ENCODE measurements at places on chromosomes 2 and 18.

GRCh38 chr18:10771053-10771709 is 245.4 kb downstream of the NAPG start:
- DNase-seq = no peak

DNA sequence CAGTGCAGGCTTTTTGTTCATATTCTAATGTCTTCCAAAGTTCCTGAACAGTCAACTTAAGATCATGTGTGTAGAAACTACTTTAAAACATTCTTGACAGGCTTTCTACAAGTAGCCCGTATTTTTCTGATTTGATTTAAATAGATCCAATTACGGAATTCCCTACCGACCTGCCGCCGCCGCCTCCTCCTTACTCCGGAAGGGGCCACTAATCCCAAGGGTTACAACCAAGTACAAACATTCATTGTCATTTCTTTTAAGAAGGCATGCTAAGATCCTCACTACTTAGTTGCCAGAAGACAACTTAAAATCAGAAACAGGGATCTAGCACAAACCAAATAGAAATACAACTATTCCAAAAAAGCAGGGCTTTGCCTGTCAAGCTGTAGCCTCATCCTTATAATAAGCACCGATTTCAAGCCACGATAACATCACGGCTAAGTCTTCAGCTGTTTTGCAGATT is 784 bp downstream of the WDR33 start:
- DNase-seq = no peak

DNA sequence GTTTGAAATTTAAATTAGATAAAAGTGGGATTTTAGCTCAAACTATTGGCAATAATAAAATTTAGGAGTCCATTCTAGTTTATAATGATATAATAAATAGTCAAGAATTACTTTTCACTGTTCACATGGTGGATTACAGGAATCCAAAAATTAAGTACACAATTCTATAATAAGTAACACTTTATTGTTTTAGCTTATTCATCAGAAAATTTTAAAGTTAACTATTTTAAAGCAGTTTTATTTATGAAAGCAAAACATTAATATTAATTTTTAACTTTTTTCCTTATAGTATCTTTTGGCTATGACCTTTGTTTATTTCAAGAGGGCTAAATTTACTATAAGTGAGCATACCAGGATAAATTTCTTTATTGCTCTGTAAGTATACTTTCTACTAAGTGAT is 11.4 kb downstream of the SPDYA start:
- DNase-seq = no peak

DNA sequence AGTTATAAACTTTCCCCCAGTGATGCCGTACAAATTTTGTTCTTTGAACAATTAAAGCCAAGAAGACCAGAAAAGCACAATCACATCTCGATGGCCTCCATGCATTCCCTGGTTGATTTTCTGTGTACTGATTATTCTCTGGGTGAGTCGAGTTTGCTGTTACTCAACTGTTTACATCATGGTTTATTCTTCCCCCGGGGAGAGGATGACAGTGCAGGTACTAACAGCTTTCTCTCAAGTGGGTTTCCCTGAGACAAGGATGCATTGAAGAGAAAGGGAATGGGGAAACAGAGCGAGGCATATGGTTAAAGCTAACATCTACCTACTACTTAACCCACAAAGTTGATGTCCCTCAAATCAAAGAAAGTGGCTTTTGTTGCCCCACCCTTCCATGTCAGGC is 410.8 kb upstream of the FANCL start:
- no peak for DNase-seq

DNA sequence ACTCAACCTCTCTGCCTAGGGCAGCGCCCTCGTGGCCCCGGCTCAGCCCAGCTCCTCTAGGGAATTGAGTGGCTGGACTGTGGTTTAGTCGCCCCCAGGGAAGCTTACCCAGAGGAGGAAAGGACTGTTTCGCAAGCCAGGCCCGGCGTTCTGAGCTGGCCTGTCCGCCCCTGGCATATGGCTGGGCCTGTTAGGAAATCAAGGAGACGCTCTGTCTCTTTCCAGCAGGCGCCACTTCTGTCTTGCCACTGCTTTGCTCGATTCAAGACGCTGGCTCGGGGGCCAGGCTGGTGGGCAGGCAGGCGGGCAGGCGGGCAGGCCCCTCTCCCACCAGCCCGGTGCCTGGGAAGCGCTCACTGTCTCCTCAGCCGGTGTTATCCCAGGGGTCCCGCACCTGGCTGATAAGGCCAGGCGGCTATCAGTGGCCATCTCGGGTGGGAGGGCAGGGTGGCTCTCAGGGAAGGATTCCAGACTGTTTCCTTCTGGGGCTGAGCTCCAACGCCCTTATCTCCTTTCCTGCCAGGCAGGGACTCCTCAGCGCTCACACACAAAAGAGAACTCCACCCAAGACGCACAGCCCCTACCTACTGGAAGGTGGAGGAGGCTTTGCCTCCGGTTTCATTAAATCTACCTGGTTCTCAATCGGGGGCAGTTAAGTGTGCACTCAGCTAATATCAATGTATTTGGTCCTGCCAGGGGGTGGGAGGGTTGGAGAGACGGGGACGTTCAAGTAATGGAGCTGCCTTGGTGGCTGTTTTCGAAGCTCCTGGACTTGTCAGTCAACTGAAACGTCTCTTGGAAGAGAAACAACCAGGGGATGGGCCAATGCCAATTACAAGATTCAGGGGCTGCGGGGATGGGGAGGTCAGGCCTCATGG is 109.1 kb downstream of the SMAD7 start:
- no peak for DNase-seq

DNA sequence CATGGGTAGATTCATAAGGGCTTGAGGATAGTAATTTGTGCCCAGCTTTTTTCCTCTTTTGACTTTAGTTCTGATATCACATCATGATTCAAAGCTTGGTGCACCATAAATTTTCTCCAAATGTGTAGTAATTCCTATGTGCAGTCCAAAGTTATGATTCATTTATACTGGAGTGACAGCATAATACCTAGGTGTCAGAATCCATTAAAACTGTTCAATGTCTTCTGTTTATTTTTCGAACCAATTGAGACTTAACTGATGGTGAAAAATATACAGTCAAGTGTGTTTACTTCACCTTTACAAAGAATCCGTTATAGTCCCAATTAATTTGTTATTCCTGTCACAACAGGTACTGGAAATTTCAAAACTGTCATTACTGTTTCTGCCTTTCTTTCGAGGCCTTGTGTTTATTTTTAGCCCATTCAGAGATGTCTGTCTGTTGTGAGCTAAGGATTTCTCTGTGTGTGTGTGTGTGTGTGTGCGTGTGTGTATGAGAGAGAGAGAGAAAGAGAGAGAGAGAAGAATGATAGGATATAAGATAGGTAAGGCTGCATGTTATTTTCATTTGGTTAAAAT is 389.7 kb upstream of the ATP5MC3 start:
- DNase-seq = no peak

GRCh38 chr18:12038639-12039539 is 54.8 kb upstream of the ANKRD62 start:
- DNase-seq = no peak

- DNase-seq = no peak
Observed at GRCh38 chr2:176508984-176509740, 239.9 kb downstream of the MTX2 start.

GRCh38 chr2:225041207-225041850 is 939 bp downstream of the DOCK10 start:
- DNase-seq = no peak

DNA sequence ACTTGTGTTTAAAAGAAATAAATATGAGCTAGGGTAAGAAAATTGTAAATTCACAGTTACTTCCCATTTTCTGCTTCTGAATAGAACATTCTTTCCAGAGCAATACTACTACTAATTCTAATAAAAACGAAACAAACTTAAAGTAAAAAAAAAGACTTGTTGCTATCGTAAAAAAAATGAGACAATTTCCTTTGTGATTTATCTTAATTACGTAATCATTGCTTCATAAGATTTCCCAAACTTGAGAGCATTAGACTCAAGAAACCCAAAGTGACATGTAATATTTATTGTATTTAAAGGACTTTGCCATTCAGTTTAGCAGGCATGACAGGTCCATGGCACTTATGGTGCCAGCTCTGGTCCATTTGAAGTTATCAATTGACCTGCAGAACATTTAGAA is 153.8 kb downstream of the AQP4 start:
- DNase-seq = no peak

GRCh38 chr18:49127471-49128190 is 176.9 kb upstream of the SMAD7 start:
- no peak for DNase-seq

- DNase-seq = no peak
Observed at GRCh38 chr2:23597687-23598086, 212.7 kb downstream of the KLHL29 start.

DNA sequence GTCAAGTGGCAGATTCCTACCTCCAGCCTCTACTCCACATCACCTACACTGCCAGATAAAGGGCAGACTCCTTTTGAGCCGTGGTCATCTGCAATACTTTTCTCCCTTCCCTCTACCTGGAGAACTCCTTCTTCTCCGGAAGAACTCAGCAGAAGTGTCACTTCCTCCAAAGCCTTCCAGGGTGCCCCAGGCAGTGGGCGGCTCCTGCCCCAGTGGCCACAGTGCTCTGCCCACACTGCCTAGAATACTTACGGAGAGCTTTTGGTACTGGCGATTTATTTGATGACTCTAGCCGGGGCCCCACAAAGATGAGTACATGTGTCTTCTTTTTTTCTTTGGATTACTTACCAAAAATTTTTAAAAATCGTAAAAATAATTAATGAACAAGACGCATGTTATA is 39.7 kb downstream of the FOSL2 start:
- no peak for DNase-seq

All from AG09309 (cell line).